ENCODE measurements at places on chromosomes 4 and X.

- no peak for DNase-seq
Measured at GRCh38 chr4:16056681-16057385, 27.0 kb downstream of the PROM1 start.

DNA sequence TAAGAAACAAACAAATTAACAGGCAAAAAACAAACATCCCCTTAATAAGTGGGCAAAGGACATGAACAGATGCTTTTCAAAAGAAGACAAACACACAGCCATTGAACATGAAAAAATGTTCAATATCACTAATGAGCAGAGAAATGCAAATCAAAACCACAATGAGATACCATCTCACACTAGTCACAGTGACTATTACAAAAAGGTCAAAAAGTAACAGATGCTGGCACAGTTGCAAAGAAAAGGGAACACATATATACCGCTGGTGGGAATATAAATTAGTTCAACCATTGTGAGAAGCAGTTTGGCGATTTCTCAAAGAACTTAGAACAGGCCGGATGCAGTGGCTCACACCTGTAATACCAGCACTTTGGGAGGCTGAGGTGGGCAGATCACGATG, 146.1 kb upstream of the NEIL3 start:
- DNase-seq = no peak

DNA sequence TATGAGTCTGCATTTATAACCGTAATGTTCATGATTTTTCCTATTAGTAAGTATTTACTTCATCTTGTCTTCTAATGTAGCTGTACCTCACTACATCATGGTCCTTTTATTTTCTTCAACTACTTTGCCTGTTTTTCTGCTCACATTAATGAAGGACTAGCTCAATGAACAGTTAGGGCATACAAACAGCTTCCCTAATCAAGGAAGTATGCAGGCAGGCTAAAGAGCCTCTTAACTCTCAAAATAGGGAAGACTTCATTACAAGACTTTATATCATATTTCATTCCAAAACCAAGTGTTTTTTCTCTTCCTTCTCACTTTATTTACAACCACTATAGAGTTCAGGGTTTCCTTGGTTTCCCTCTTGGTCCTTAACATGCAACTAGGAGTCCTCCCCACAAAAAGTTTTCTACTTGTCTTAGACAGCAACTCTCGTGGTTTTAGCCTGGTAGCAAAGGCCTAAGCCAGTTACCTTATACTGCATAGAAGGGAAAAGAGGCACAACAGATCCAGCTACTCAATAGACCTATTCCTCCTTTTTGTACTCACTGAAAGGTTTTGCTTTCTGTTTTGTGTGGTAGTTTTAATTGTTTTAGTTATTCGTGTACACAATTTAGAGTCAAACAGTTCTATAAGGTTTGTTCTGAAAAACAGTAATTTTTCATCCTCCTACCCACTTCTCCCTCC, 40.8 kb downstream of the SMIM14 start:
- DNase-seq = no peak

- DNase-seq = no peak
Measured at GRCh38 chrX:139759637-139760036, 51.7 kb upstream of the MCF2 start.

DNA sequence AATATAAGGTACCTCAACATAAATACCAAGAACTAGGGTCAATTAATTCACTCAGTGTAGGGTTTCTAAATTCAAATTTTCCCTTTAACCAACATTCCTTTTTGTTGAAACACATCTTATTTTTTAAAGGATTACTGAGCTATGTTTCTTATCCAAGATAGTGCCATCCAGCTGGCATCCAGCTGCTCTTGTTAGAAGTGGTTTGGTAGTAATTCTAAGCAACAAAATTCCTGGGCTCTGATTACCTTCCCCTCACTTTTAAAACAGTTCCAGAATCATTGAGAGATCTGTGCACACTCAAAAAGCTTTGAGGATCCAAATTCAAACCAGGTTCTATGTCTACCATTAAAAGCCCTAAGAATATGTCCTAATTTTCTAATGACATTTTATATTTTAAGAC, 583.7 kb downstream of the TRIML1 start:
- no peak for DNase-seq

GRCh38 chr4:36164900-36165630, 79.2 kb downstream of the ARAP2 start:
- DNase-seq = no peak

DNA sequence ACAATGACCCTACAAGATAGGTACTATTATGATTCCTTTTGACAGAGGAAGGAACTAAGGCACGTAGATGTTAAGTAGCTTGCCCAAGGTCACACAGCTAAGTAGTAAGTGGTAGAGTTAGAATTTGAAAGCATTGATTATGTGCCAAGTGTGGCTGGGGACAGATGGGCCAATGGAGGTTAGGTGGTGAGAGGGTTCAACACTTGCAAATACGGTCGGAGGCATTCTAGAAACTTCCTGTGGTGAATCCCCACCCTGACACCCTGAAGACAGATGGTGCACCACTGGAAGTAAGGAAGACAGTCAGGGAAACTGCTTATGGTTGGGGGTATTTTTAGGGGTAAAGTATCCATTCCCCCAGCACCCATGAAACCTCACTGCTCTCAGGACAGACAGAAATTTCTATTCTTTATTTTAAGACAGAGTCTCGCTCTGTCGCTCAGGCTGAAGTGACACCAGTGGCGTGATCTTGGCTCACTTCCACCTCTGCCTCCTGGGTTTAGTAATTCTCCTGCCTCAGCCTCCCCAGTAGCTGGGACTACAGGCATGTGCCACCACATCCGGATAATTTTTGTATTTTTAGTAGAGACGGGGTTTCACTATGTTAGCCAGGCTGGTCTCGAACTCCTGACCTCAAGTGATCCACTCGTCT, 142.5 kb downstream of the RASL11B start:
- no peak for DNase-seq

GRCh38 chrX:131675596-131676194, 131.8 kb downstream of the OR13H1 start:
- DNase-seq = no peak

DNA sequence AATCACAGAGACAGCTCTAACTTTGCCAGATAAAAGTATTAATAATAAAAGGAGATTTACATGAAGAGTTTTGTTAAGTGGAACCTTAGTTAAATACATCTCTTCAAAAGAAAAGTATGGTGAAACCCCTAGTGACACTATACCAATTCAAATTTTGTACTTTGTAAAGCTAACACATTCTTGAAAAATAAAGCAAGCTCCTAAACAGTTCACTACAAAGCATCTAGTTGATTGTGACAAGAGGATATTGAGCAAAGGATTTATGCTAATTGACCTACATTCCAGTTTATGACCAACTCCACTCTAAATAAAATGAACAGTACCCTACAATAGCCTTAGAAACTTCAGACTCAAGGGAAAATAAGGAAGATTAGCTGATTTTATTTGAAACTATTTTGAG, 69.4 kb upstream of the WDR17 start:
- no peak for DNase-seq

DNA sequence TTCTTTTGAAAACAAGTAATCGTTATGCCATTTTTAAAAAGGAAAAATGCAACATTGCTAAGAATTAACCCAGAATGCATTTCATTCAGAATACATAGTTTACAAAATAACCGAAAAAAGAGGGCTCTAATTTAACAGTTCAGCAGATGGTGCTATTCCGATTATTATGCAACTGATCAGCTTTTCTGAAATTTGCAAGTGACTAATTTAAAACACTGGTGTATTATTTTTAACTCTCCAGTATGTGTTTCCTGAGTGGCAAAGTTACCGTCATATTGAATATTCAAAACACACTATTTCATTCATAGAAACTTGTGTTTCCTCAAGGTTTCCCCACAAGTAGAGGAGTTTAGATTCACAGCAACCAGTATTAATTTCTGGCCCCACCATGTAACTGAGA, 21.1 kb downstream of the ZBTB49 start:
- DNase-seq = no peak

DNA sequence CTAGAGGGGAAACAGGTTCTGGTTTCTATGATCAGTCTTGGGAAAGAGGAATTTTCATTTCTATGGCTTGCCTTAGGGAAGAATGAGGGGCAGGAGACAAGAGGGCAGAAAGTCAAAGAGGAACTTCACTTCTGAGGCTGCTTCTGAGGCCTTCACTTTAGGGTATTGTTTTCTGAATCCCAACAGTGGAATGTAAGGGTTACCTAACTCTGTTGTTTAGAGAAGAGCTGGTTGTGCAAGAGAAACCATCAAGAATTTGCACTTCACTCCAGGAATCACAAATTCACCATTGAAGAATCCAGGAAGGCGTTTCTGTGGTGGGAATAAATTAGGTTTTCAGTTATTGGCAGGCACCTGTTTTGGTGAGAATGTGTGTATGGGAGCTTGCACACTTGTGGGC, 126.7 kb upstream of the AMOT start:
- DNase-seq = no peak

DNA sequence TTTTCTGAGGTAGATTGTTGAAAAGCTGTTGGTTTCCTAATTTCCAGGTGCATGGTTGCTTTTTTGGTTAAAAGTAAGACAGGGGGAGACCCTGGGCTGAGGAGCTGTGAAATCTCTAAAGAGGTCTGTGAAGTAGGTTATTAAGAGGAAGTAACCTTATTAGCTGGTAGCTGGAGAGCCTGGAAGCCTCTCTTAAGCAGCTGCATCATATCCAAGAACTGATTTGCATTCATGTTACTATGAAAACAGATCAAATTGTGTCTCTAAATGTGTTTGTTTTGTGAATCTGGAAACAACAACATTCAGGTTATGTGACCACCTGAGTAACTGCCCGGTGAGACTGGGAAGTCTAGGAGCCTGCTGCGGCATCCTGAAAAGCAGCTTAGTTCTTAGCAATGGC, 54.1 kb downstream of the ARHGAP10 start:
- DNase-seq = no peak

DNA sequence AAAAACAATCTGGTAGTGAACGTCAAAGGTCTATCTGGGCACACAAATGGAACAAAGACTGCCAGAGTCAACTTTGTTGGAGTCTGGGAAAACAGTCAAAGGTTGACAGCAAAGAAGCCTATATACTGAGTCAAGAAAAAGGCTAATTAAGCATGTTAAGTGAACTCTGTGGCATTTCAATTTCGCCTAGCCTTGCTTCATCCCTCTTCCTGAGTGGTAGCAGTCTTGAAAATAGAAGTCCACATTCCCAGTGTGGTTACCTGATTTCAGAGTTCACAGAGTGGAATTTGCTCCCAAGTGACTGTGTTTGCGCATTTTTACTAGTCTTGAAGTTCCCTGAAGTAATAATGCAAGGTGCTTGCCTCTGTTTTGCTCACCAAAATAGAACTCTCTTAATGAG, 760.0 kb downstream of the FSTL5 start:
- no peak for DNase-seq

- no peak for DNase-seq
Measured at GRCh38 chr4:105139646-105140045, 7.0 kb upstream of the TET2 start.

- no peak for DNase-seq
Measured at GRCh38 chr4:146998157-146998556, 52.5 kb upstream of the TTC29 start.

- no peak for DNase-seq
Measured at GRCh38 chr4:140719022-140719421, 37.2 kb downstream of the TBC1D9 start.

DNA sequence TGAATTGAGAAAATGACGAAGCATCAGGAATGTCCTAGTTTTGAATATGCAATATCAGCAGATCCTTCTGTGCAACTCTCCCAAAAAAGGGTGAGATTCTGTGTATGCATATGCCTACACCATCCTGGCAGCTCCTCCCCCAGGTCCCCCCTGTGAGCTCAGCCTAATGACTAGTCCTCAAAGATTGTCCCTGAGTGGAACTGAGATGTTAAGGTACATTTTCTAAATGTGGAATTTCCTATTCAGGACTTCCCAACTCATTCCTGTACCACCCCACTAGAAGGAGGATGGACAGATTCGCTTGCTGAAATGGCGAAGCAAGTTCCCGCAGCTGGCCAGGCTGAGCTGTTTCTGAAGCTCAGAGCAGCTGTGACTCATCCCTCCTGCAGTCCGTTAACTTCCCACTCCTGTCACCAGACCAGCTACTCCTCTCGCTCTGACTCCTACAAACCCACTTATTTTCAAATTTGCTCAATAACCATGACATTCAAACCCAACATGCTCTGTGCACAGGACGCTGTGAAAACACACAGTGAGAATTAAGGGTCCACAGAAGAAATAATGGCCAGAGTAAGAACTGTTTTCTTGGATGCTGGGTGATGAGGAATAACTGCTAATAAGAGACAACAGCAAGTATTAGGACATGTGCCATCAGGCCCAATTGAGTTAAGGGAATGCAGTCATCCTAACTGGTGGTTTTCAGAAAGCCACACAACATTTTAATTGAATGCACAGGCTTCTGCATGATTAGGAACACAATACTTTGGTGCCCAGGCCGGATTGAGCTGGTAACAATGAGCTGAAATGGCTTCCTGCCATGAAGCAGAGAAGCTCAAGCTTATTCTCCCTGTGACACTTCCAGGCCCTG, 40.0 kb upstream of the IRF2 start:
- no peak for DNase-seq

DNA sequence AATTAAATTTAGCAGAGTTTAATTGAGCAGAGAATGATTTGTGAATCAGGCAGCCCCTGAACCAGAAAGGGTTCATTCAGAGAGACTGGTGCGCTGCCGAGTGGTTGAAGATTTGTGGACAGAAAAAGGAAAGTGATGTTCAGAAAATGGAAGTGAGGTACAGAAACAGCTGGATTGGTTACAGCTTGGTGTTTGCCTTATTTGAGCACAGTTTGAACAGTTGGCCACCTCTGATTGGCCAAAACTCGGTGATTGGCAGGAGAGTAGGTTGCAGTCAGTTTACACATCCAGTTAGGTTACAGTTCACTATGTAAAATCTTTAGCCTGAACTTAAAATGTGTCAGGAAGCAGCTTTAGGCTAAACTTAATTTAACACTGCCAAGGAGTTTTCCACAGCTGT, 14.9 kb downstream of the MID1IP1 start:
- no peak for DNase-seq

GRCh38 chr4:108383157-108383556, 214.4 kb upstream of the LEF1 start:
- DNase-seq = no peak

- no peak for DNase-seq
Measured at GRCh38 chr4:69731847-69732246, 28.6 kb downstream of the SULT1B1 start.

GRCh38 chr4:120921456-120922380, 808 bp downstream of the PRDM5 start:
- no peak for DNase-seq

DNA sequence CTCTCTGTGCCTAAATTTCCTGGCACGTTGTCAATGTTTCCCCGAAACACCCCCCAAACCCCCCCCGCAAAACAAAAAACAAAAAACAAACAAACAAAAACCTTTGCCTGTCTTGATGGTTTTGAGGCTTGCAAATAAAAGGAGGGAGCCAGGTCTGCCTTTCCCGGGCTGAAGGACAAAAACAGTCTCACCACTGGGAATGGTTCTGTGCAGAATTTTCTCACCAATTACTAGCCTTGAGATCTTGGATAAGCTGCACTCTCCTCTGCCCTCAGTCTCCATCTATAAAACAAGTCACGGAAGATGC, 15.5 kb downstream of the NKX3-2 start:
- DNase-seq = no peak

DNA sequence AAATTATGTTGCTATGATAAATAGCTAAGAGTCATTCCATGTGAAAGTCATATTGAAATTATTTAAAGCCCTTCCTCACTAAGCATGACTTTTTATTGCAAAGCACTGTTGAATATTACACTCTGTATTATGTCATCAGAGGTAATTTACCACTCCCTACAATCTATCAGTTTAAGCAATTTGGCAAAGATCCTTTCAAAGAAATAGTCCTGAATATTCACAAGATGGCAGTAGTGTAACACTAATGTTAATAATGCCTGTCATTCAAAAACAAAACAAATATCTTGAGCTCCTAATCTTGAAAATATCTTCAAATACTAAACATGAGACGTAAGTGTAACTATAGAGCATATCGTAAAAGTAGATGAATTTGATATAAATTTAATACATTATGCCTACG, 208.6 kb upstream of the TECRL start:
- no peak for DNase-seq
